ENCODE measurements at places on chromosomes 6 and 20.

- DNase-seq, result no peak
Observed at GRCh38 chr6:3299221-3299620, 40.5 kb downstream of the PSMG4 start.

DNA sequence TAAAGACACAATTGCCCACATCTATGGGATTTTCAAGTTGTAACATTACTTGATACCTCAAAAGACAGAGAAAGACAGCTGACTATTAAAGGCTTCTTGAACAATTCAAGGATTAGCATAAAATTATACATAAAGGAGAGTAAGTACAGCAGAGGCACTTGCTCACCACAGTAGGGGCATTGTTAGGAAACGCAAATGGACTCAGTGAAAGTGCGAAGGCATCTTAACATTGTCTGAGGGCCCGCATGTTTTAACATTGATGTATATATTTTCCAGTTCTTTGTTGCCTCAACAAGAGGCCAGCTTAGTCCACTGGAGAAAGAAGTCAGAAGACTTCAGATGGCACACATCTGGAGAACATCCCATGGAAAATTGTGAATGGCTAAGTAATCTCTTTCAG lies 115.4 kb downstream of the SIM1 start:
- no peak for DNase-seq

DNA sequence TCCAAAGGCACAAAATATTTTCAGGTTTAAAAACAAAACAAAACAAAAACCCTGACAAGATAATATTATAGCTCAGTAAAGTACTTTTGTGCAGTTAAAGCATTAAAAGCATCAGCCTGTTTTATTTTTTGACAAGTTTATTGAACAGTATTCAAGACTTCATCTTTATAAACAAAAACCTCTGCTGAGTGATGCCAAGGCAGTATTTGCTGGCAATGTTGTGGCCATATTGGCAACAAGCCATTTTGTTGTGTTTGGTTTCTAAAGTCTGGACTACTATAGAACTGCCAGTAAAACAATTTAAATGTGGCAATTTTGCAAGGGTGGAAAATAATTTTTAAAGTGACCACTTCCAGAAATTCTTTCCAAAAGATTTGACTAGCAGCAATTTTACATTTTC lies 15.9 kb downstream of the CPNE1 start:
- no peak for DNase-seq

DNA sequence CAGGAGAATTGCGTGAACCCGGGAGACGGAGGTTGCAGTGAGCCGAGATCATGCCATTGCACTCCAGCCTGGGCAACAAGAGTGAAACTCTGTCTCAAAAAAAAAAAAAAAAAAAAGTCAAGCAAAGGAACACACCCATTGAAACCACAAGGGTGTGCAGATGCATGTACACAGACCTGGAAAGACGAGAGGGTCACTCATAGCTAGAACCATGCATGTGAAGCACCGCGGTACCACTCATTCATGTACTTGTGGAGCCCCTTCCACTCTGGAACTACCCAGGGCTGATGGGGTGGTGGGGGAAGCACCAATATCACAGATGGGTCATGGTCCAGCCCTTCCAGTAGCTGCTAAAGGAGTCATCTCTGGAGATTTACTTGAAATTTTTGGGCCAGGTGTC lies 7.4 kb upstream of the TJAP1 start:
- DNase-seq, result no peak

GRCh38 chr6:134358320-134358719 lies 40.4 kb upstream of the SGK1 start:
- DNase-seq, result no peak

DNA sequence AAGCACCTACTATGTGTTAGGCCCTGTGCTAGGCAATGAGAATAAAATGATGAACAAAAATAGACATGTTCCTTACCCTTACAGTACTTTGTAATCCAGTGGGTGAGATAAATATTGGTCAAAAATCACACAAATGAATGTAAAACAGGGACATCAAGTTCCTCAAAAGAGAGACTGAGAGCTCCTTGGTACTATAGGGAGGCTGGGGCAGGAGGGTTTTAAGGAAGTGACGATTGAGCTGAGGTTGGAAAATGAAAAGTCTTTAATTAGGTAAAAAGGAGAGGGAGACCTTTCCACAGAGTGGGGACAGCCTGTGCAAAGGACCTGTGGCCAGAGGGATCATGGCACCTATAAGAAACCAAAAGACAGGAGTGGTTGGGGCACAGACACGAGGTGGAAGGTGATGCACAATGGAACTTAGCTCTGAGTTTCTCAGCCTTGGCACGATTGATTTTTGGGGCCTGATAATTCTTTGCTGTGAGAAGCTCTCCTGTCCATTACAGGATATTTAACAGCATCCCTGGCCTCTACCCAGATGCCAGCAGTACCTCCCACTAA lies 140.3 kb downstream of the CEP57L1 start:
- no peak for DNase-seq

Measured in progenitor cell of endocrine pancreas (in vitro differentiated cells).